ENCODE measurements at places on chromosomes 11 and 22.

- DNase-seq = no peak
Measured at GRCh38 chr22:39457556-39458443, 988 bp downstream of the MGAT3 start.

- DNase-seq = no peak
Measured at GRCh38 chr11:63877658-63878241, 38.8 kb downstream of the MARK2 start.

GRCh38 chr22:46429325-46429853, 93.9 kb downstream of the TRMU start:
- DNase-seq = no peak

- DNase-seq = no peak
Measured at GRCh38 chr11:78187366-78188285, 800 bp downstream of the KCTD21 start.

DNA sequence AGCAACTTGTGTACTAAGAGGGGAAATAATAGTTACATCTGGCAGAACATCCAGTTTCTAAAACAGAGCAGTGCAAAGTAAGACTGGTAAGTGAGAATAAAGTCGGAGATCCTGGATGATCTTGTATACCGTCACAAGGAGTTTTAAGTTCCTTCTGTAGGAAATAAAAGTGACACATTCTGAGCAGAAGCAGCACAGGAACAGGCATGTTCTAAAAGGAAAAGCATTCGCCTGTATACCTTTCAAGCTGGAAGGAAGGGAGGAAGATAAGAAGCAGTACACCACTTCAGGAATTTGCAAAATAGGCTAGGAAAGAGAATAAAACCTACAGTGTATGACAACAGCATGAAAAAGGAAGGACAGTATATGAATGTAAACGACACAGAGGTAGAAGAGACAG, 106.2 kb upstream of the TP53AIP1 start:
- DNase-seq = no peak
